ENCODE measurements at places on chromosomes 5 and 9.

DNA sequence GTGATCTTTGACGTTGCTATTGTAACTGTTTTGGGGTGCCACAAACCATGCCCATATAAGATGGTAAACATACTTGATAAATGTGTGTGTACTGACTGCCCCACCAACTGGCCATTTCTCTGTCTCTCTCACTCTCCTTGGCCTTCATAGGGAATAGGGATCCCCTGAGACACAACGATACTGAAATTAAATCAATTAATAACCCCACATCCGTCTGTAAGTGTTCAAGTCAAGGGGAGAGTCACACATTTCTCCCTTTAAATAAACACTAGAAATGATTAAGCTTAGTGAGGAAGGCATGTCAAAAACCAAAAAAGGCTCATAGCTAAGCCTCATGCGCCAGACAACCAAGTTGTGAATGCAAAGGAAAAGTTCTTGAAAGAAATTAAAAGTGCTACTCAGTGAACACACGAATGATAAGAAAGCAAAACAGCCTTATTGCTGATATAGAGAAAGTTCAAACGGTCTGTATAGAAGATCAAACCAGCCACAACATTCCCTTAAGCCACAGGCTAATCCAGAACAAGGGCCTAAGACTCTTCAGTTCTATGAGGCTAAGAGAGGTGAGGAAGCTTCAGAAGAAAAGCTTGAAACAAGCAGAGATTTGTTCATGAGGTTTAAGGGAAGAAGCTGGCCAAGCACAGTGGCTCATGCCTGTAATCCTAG is 111.1 kb downstream of the UGCG start:
- DNase-seq = no peak

DNA sequence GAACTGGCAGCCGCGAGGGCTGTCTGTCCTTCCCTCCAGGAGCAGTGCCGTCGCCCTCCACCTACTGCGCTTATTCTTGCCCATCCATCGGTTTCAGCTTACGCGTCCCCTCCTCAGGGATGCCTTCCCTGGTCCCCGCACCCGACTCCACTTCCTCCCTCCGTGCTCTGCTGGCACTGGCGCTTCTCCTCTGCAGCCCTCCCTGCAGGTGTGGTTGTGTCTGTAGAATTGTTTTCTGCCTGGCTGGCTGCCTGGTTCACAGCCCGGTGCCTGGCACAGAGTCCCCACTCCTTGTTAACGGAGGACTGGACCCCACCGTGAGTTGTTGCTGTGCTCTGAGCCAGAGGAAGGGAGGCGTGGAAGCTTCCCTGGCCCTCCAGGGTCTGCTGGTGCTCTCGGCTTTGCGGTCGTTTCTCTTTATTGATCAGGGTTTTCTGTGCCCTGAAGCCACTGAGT is 5.7 kb downstream of the NTMT1 start:
- no peak for DNase-seq

- DNase-seq = no peak
Measured at GRCh38 chr5:151083081-151083676, 2.3 kb upstream of the TNIP1 start.

GRCh38 chr5:138148811-138149210 is 9.6 kb upstream of the NME5 start:
- no peak for DNase-seq

DNA sequence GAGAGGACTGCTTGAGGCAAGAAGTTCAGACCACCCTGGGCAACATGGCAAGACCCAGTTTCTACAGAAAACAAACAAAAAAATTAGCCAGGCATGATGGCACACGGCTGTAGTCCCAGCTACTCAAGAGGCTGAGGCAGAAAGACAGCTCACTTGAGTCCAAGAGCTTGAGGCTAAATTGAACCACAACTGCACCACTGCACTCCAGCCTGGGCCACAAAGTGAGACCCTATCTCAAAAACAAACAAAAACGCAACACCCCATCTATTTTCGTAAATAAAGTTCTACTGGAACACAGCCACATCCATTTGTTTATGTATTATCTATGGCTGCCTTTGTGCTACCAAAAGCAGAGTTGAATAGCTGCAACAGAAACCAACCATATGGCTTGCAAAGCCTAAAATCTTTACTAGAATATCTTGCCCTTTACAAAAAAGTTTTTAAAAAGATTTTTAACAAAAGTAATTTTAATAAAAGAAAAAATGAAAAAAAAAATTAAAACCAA is 67.5 kb downstream of the SETX start:
- no peak for DNase-seq

- DNase-seq = no peak
Measured at GRCh38 chr5:61625137-61625561, 293.1 kb downstream of the ZSWIM6 start.

- DNase-seq = no peak
Measured at GRCh38 chr5:82734347-82734746, 342.8 kb downstream of the TMEM167A start.

DNA sequence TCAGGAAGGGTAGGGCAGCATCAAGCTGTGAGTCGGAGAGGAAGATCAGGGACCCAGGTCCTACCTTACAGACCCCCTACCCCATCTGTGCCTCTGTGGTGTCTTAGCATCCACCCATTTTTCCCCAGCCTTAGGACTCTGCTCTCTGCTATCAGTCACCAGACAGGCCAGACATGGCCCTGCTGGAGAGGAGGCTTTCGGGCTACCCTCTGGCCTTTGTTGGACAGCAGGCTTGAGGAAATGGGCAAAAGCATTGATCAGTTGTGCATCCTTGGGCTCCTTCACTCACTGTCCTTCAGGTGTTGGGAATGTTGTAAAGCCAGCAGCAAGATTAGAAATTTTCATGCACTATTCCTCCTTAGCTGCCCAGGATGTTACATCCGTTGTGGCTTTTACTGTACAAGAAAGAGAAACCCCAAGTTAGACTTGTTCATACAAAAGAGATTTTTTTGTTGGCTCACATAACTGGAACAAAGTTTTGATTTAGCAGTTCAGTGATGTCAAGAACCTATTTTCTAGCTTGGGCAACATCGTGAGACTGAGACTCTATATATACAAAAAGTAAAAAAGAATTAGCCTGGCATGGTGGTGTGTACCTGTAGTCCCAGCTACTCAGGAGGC is 17.4 kb upstream of the TNFAIP8 start:
- DNase-seq = no peak
